ENCODE measurements at places on chromosomes 12 and 14. TPM values are rescaled to one million over a fixed set of nuclear protein-coding genes. Genes with fewer than 3 reads are reported as not detected.

DNA sequence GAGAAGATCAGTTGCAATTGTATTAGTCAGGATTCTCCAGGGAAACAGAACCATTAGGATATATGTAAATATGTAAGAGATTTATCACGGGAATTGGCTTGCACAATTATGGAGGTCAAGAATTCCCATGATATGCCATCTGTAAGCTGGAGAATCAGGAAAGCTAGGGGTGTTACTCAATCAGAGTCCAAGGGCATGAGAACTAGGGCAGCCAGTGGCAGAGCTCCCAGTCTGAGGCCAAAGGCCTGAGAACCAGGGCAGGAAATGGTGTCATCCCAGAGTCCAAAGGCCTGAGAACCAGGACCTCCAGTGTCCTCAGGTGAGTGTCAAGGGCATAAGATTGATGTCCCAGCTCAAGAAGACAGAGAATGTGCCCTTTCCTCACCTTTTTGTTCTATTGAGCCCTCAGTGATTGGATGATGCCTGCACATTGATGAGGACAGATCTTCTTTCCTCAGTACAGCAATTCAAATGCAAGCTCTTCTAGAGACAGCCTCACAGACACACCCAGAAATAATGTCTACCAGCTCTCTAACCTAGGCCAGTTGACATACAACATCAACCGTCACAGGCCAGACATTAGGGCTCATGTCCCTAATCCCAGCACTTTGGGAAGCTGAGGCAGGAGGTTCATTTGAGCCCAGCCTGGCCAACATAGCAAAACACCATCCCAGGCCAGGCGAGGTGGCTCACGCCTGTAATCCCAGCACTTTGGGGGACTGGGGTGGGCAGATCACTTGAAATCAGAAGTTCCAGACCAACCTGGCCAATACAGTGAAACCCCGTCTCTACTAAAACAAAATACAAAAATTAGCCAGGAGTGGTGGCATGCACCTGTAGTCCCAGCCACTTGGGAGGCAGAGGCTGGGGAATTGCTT is 34.9 kb upstream of the ZNF740 start:
- DNase-seq = no peak
- no peak overlapping the region for H3K4me3 ChIP-seq
- no peaks in the 10 kb centered on the region for H3K27me3 ChIP-seq

NKX2-1 gene
- not detected for total RNA-seq

DNA sequence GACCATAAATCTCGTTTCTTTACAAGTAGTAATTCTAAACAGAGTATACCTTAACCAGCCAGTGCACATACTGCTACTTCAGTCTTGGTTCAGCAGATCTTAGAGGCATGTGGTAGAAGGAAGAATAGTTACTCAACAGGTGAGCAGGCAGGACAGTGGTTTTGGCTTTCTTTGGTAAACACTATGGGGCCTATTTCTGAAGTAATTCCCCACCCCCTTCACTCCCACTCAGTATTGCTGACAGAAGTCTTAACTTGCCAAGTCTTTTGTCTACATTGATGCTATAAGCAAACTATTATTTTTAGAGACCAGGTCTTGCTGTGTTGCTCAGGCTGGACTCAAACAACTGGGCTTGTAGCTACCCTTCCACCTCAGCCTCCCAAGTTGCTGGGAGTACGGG is 68.5 kb downstream of the FBXO34 start:
- H3K4me3 ChIP-seq = no peak overlapping the region
- no peak for DNase-seq
- no peak overlapping the region for H3K27ac ChIP-seq

CCDC38 gene
- total RNA-seq = not detected

ENDOU gene
- total RNA-seq = not detected

SCN8A gene
- total RNA-seq = 8.1 TPM

DNA sequence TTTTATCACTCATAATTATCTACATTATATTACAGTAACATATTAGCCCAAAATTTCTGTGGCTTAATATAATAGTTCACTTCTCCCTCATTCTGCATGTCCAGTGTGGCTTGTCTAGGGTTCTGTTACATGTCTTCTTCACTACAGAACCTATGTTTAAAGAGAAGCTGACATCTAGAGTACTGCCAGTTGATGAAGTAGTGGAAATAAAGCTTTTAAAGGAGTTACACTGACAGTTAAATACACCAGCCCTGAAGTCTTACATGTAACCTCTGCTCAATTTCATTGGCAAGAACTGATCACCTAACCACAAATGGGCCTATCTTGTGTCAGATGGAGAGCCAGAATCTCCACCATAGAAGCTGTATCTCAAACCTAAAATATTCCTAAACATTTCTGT is 32.9 kb downstream of the RPS6KA5 start:
- no peaks in the 10 kb centered on the region for H3K36me3 ChIP-seq
- no peak overlapping the region for H3K4me3 ChIP-seq
- H3K27ac ChIP-seq = no peak overlapping the region
- peaks cover 7% of the 10 kb centered on the region for H3K4me1 ChIP-seq

DNA sequence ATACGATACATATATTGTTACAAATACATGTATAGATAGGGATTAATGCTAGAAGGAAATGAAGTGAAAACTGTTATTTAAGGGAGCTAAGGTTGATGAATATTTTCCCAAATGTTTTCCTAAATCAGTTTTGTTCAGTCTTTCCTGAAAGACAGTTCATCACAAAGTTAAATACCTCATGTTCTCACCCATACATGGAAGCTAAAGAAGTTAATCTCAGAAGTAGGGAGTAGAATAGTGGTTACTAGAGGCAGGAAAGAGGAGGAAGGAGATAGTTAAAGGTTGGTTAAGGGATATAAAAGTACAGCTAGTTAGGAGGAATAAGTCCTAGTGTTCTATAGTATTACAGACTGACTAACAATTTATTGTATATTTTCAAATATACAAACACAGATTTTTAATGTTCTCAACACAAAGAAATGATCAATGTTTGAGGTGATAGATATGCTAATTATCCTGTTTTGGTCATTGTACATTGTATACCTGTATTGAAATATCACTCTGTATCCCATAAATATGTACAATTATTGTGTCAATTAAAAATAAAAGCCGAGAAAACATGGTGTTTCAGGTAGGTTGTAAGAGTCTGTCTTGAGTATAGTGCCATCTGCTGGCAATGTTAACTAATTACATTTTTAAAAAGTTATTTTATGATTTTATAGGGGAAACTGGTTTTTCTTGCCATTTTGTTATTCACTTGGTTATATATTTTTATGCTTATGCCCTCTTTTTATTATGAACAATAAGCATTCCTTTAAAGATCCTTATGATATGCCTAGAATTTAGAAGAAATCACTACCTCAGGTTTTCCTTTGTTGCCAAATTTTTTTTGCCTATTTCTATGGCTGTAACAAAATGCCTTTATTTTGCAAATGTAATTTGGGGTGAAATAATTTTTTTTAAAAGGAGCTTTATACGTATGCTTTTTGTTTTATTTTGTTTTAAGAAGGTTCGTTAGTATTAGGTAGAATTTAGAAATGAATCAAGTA is 26.9 kb downstream of the ZDHHC17 start:
- H3K27me3 ChIP-seq = no peaks in the 10 kb centered on the region
- no peak for DNase-seq
- peaks cover 5% of the 10 kb centered on the region for H3K36me3 ChIP-seq
- H3K4me3 ChIP-seq = no peak overlapping the region
- peaks cover 8% of the 10 kb centered on the region for H3K4me1 ChIP-seq

DNA sequence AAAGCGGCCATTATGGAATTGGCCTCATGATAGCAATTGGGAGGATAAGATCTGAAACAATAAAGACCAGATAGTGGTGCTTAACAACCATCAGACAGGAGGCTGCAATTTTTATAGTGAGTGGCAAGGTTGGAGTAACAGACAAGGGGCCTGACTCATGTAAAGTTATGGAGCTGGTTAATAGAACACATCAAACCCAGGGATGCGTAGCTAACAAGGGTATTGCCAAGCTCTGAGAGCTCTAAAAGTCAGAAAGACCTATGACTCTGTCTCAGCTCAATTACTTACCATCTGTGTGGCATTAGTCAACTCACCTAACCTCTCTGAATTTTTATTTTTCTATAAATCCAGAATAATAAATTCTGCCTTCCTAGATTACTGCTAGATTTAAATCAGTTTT is 1731.5 kb upstream of the FLRT2 start:
- no peak overlapping the region for H3K27ac ChIP-seq
- H3K27me3 ChIP-seq = no peaks in the 10 kb centered on the region
- peaks cover 2% of the 10 kb centered on the region for H3K4me1 ChIP-seq
- no peaks in the 10 kb centered on the region for H3K36me3 ChIP-seq
- no peak for DNase-seq

GRCh38 chr14:94110552-94111181 is at the start of gene IFI27:
Gene IFI27, plus strand, starts transcription at chr14:94110736.
- no peak for DNase-seq
- peaks cover 14% of the 10 kb centered on the region for H3K27me3 ChIP-seq
- H3K36me3 ChIP-seq = peaks cover 2% of the 10 kb centered on the region
- no peak within 1 kb of the TSS for H3K27ac ChIP-seq

CACNA2D4 gene
- total RNA-seq = 0.34 TPM

PLA2G1B gene
- total RNA-seq = not detected

- H3K4me3 ChIP-seq = no peak overlapping the region
- H3K36me3 ChIP-seq = no peaks in the 10 kb centered on the region
- H3K4me1 ChIP-seq = peaks cover 5% of the 10 kb centered on the region
- DNase-seq = no peak
- no peaks in the 10 kb centered on the region for H3K27me3 ChIP-seq
Measured at GRCh38 chr12:43241986-43242385, 310.0 kb downstream of the ADAMTS20 start.

STXBP6 gene
- total RNA-seq = 11.7 TPM

DNA sequence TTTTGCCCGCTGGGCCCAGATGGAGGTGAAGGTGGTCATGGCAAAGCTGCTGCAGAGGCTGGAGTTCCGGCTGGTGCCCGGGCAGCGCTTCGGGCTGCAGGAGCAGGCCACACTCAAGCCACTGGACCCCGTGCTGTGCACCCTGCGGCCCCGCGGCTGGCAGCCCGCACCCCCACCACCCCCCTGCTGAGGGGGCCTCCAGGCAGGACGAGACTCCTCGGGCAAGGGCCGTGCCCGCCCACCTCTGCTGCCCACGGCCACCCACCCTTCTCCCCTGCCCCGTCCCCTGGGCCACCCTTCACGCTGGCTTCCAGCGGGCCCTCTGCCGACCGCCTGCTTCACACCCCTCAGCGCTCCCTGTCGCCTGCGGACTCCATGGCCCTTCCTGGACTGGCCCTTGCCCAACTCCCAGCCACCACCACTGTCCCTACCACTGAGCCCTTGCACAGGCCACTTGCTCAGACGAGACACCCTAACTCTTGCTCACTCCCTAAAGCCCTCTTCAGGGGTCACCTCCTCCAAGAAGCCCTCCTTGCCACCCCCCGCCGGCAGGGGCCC is 42.5 kb downstream of the CYP46A1 start:
- H3K36me3 ChIP-seq = no peaks in the 10 kb centered on the region
- no peak overlapping the region for H3K4me3 ChIP-seq
- peaks cover 12% of the 10 kb centered on the region for H3K4me1 ChIP-seq

SLC39A9 gene
- 57.1 TPM for total RNA-seq

VDR gene
- 0.38 TPM for total RNA-seq

DNA sequence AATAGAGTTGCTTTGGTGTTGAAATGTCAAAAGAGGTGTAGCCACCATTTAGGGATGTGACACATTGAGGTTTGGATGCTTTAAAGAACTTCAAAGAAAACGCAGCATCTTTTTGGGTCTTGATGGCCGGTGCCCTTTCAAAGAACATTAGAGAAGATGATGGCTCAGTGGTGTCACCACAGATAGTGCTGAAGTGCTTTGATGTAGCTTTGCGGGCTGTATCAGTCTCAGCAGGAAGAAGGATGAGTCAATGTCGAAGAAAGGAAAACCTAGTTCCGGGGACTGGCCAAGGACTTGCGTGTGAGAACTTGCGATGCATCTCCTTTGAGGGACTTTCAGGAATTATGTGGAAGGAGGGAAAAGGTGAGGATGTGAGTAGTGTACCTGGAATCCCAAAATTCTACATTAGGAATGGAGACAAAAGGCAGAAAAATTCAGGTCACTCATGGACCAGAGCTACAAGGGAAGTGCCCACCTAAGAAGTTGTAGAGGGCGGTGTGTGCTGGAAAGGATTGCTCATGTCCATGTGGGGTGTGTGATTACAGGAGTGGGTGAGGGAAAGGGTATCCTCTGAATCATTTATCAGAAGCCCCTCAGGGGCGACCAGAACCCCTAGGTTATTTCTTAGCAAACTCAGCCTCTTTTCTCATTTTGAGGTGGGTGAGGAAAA is 39.7 kb upstream of the GZMB start:
- H3K4me1 ChIP-seq = no peaks in the 10 kb centered on the region
- no peaks in the 10 kb centered on the region for H3K36me3 ChIP-seq
- no peak overlapping the region for H3K27ac ChIP-seq
- no peak for DNase-seq
- no peak overlapping the region for H3K4me3 ChIP-seq
- H3K27me3 ChIP-seq = peaks cover 52% of the 10 kb centered on the region

- H3K4me3 ChIP-seq = no peak overlapping the region
- H3K27ac ChIP-seq = peak overlapping the region; percentile 33
- peaks cover 11% of the 10 kb centered on the region for H3K4me1 ChIP-seq
Measured at GRCh38 chr12:81377771-81378170, 299.9 kb downstream of the ACSS3 start.

DNA sequence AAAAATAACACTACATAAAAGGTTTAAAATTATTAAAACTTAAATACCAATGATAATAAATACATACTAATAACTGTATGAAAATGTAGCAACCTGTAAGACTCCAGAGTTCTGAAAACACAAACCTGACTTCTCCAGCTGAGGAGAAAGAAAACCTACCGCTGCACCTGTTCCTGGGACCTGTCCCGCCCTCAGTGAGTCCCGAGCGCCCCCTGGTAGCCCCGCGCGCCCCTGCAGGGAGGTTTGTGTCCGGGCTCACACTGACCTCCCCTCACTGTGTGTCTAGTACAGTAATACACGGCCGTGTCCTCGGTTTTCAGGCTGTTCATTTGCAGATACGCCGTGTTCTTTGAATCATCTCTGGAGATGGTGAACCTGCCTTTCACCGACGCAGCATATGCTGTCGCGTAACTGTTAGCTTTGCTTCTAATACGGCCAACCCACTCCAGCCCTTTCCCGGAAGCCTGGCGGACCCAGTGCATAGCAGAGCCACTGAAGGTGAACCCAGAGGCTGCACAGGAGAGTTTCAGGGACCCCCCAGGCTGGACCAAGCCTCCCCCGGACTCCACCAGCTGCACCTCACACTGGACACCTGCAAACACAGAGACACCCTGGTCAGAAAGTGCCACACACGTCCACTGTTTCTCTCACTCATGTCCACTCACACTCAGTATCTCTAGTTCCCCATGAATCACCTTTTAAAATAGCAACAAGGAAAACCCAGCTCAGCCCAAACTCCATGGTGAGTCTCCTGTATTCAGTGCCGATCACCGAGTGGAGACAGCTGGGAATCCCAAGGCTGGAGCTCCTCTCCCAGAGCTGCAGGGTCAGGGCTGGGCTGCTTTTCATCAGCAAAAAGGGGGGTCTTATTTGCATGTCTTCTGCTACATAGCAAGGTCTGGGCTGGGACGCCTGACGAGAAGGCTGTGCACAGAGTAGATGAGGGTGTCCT is 1276.3 kb downstream of the TMEM121 start:
- no peaks in the 10 kb centered on the region for H3K27me3 ChIP-seq
- no peak overlapping the region for H3K4me3 ChIP-seq
- no peaks in the 10 kb centered on the region for H3K36me3 ChIP-seq
- H3K27ac ChIP-seq = no peak overlapping the region
- no peaks in the 10 kb centered on the region for H3K4me1 ChIP-seq
- DNase-seq = no peak
